ENCODE measurements at places on chromosomes 12 and 14. TPM values are rescaled to one million over a fixed set of nuclear protein-coding genes. Genes with fewer than 3 reads are reported as not detected.
A peak's percentile ranks its signal among the peaks of the same experiment; 100 is the strongest.

OTOGL gene
- 1.3 TPM for total RNA-seq

OTX2 gene
- total RNA-seq: not detected

ADAMTS20 gene
- total RNA-seq: not detected

GDF3 gene
- not detected for total RNA-seq

DNA sequence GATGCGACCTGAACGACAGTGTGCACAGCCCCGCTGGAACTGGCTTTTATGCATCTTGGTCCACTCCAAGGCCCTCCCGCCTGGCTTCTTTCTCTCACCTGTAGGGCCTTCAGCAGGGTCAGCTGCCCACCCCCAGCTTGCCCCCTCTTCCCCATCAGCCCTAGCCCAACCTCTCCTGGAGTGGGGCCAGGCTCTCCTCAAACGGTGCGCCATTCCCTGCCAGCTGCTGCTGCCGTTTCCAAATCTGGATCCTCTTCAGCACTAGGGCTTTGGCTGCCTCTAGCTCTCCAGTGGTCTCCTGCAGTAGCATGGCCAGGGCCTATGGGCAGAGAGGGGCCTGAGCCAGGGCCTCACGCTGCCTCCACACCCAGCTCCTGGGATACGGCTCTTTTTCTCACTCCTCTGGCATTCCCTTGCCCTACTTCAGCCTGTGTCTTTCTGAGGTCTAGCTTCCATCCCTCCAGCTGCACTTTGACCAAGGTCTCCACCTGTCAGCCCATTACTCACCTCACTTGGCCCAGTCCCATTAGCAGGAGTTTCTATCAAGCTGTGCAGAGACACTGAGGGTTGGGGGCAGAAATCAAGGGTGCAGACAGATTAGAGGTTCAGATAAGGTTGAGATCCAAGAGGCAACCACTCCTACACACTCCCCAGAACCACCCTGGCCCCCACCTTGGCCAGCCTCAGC lies 5.0 kb downstream of the STAT6 start:
- peak; percentile 20 for DNase-seq
- H3K27ac ChIP-seq: no peak overlapping the region
- no peak overlapping the region for H3K4me3 ChIP-seq
- H3K36me3 ChIP-seq: peaks cover 61% of the 10 kb centered on the region

GRCh38 chr14:49972131-49972671 lies 79.3 kb downstream of the ARF6 start:
- no peaks in the 10 kb centered on the region for H3K27me3 ChIP-seq
- no peaks in the 10 kb centered on the region for H3K36me3 ChIP-seq
- H3K27ac ChIP-seq: peak overlapping the region; percentile 91
- no peak for DNase-seq
- no peak overlapping the region for H3K4me3 ChIP-seq
- peaks cover 65% of the 10 kb centered on the region for H3K4me1 ChIP-seq

GRCh38 chr14:79021766-79022165 lies 851.6 kb downstream of the NRXN3 start:
- no peak overlapping the region for H3K4me3 ChIP-seq
- DNase-seq: no peak
- no peak overlapping the region for H3K27ac ChIP-seq

DNA sequence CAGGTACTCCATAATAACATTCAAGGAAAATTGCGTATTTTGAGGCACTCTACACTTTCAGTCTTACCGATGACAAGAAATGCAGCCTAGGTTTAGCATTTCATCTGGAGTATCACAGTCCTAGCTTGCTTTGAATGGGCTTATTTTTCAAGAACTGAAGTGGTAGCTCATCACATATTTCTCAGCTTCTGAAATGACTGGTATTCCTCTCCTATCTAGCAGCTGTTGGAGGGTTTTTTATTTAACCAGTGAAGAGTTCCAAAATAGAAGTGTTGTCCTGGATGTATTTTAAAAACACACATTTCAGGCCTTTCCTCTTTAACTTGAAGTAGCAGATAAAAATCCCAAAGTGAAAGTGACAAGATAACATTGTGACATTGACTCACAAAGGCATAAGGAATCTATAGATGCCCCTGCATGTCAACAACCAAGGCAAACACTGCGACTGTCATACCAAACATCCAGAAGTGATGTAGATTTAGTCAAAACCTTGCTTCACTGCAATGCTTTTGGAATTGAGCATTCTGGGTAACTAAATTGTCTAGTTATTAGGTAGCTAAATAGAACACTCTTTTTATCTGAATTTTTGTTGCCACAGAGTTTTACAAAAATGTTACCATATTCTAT lies 182.2 kb upstream of the FBXO33 start:
- DNase-seq: no peak
- H3K4me3 ChIP-seq: no peak overlapping the region
- H3K4me1 ChIP-seq: no peaks in the 10 kb centered on the region
- no peaks in the 10 kb centered on the region for H3K36me3 ChIP-seq
- no peak overlapping the region for H3K27ac ChIP-seq

DNA sequence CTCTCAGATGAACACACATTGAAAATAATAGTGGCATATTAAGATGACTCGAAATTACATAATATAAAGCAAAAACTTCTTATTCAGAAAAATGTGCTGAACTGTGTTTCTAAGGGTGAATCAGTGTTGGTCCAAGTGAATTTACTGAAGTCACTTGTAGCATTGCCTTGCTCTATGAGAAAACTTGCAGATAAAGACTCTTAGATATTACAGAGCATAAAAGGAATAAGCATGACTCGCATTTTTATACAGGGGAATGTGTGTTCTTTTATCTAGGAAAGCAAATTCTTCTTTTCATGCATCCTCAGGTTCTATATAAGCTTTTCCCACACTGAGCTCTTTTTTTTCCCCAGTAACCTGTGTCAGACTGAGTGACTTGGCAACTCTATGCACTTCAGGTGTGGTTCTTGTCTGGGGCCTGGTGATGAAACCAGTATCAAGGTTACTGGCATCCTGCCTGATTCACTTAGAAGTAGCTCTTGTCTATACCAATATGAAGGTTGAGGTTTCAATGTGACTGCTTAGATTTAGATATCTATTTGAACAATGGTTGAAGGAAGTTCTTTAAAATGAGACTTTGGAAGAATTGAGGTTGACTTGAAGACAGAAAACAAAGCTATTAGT lies 76.1 kb downstream of the OTOGL start:
- DNase-seq: no peak
- H3K36me3 ChIP-seq: no peaks in the 10 kb centered on the region
- no peak overlapping the region for H3K4me3 ChIP-seq
- no peaks in the 10 kb centered on the region for H3K4me1 ChIP-seq

DNA sequence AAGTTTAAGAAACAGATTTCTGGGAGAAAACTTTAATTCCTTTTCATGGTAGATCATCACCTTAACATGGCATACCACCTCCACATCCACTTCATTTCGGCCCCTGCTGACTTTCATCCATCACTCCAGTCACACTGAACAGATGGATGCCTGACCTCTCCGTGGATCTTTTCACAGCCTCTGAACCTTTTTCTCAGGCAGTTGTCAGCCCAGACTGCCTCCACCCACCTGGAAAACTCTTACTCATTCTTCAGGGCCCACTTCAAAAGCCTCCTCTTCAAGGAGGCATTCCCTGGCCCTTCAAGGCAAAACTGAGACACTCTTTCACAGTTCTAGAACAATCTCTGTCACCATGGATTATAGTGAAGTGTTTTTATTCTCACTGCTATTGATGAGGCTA lies 52.9 kb downstream of the GXYLT1 start:
- no peaks in the 10 kb centered on the region for H3K27me3 ChIP-seq
- no peaks in the 10 kb centered on the region for H3K4me1 ChIP-seq
- DNase-seq: no peak
- no peak overlapping the region for H3K27ac ChIP-seq
- H3K4me3 ChIP-seq: no peak overlapping the region

- DNase-seq: peak; percentile 82
- no peak overlapping the region for H3K27ac ChIP-seq
- H3K36me3 ChIP-seq: no peaks in the 10 kb centered on the region
- no peaks in the 10 kb centered on the region for H3K27me3 ChIP-seq
Measured at GRCh38 chr14:102551995-102552705, 40.3 kb upstream of the RCOR1 start.

DNA sequence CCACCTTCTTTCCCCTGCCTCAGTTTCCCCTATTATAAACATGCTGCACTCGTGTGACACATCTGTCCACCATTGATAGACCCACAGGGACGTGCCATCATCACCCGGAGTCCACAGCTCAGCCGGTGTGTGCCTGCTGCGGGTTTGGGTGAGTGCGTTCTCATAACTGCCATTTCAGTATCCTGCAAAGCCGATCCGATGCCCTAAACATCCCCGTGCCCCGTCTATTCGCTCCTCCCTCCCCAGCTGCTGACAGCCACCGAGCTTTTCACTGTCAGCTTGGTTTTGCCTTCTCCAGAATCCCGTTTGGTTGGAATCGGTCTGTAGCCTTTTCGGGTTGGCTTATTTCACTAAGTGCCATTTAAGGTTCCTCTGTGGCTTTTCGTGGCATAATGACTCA lies 3.9 kb downstream of the LRCOL1 start:
- no peak overlapping the region for H3K27ac ChIP-seq
- H3K4me1 ChIP-seq: peaks cover 26% of the 10 kb centered on the region
- no peaks in the 10 kb centered on the region for H3K36me3 ChIP-seq
- no peak overlapping the region for H3K4me3 ChIP-seq
- peaks cover 7% of the 10 kb centered on the region for H3K27me3 ChIP-seq

DNA sequence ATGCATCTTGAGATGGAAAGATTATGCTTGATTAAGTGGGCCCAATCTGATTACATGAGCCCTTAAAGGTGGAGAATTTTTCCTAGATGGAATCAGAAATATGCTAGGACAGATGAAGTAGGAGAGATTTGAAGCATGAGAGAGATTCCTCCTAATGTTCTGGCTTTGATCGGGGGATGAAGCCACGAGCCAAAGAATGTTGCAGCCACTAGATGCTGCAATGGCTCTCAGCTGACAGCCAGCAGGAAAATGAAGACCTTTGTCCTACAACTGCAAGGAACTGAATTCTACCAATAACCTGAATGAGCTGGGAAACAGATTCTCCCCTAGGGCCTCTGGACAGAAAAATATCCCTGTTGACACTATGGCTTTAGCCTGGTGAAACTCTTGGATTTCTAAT lies 82.6 kb upstream of the ATP2B1 start:
- no peaks in the 10 kb centered on the region for H3K27me3 ChIP-seq
- no peak overlapping the region for H3K4me3 ChIP-seq
- DNase-seq: no peak
- H3K36me3 ChIP-seq: no peaks in the 10 kb centered on the region
- no peaks in the 10 kb centered on the region for H3K4me1 ChIP-seq

- DNase-seq: no peak
- no peaks in the 10 kb centered on the region for H3K27me3 ChIP-seq
- H3K4me1 ChIP-seq: no peaks in the 10 kb centered on the region
- no peak overlapping the region for H3K27ac ChIP-seq
Measured at GRCh38 chr12:67315661-67316060, 46.5 kb downstream of the CAND1 start.

GRCh38 chr14:75318353-75318752 lies 39.7 kb downstream of the FOS start:
- no peaks in the 10 kb centered on the region for H3K36me3 ChIP-seq
- no peaks in the 10 kb centered on the region for H3K27me3 ChIP-seq
- H3K4me1 ChIP-seq: no peaks in the 10 kb centered on the region
- no peak overlapping the region for H3K4me3 ChIP-seq
- no peak overlapping the region for H3K27ac ChIP-seq
- no peak for DNase-seq

DNA sequence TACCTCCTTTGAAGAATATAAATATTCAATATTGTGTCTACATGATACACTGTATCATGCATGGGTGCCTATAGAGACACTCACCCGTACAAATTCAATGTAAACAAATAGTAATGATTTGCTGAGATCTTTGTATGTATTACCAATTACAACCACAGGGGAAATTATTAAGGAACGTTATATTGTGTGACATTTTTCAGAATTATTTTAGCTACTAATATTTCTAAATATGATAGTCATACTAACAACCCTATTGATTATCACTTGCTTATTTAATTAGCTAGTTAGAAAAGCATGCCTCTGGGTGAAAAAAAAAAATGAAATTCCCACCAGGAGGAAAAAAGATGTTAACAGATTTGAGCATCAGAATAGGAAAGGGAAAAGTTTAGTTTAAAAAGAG lies 2.1 kb downstream of the SOX5 start:
- H3K4me1 ChIP-seq: peaks cover 17% of the 10 kb centered on the region
- no peaks in the 10 kb centered on the region for H3K36me3 ChIP-seq
- no peak overlapping the region for H3K4me3 ChIP-seq
- H3K27me3 ChIP-seq: no peaks in the 10 kb centered on the region
- no peak overlapping the region for H3K27ac ChIP-seq
- no peak for DNase-seq

DNA sequence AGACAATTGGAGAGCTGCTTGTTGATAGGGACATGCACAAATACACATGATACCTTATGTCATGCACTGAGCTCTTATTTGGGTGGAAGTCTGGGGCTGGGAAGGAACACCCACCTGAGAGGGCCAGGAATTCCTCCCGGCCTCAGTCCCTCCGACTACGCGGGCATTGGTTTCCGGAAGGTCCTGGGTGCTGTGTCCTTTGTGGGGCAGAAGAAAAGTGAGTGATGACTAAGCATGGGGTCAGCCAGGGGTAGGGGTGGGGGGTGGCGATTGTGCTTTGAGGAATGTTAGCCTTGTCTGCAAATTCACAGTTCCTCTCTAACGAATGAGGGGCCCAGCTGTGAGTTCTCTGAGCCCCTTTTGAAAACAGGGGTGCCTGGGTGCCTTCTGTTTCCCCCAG lies 798 bp downstream of the CELA1 start:
- H3K27me3 ChIP-seq: peaks cover 8% of the 10 kb centered on the region
- H3K27ac ChIP-seq: no peak overlapping the region
- H3K36me3 ChIP-seq: no peaks in the 10 kb centered on the region
- H3K4me1 ChIP-seq: peaks cover 6% of the 10 kb centered on the region
- H3K4me3 ChIP-seq: no peak overlapping the region
- DNase-seq: no peak

DNA sequence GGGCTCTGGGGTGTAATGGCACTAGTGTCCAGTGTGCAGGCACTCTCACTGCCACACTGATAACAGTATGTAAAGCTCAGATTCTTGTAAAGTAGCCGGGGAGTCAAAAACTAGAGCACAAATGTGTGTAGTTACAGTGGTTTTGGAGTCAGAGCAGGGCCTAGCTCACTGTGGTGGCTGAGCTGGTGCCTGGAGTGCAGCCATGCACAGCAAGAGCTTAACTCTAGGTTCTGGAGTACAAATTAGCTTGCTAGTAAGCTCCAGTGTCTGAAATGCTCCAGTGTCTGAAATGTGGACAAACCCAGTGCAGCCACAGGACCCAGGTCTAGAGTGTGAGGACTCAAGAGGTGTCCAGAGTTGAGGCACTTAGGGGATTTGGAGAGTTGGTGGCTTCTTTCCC lies 149.2 kb downstream of the MSRB3 start:
- H3K4me3 ChIP-seq: no peak overlapping the region
- H3K27me3 ChIP-seq: no peaks in the 10 kb centered on the region
- no peaks in the 10 kb centered on the region for H3K4me1 ChIP-seq
- no peaks in the 10 kb centered on the region for H3K36me3 ChIP-seq
- no peak for DNase-seq
